ENCODE measurements at places on chromosomes 1 and 21.

DNA sequence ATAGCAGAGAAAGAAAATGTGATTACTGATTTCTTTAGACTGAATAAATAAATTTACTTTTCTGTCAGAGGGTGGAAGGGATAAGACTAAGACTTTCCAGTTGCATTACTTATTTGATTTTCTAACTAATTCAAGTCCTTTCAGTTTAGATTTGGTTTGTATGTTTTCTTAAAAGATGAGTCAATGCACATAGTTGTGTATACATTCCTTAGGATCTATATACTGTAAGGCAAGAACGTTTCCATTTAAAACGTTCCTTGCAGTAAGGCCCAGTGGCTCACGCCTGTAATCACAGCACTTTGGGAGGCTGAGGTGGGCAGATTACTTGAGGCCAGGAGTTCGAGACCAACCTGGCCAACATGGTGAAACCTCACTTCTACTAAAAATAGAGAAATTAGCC is 14.5 kb upstream of the SERTAD4 start:
- DNase-seq, result no peak

DNA sequence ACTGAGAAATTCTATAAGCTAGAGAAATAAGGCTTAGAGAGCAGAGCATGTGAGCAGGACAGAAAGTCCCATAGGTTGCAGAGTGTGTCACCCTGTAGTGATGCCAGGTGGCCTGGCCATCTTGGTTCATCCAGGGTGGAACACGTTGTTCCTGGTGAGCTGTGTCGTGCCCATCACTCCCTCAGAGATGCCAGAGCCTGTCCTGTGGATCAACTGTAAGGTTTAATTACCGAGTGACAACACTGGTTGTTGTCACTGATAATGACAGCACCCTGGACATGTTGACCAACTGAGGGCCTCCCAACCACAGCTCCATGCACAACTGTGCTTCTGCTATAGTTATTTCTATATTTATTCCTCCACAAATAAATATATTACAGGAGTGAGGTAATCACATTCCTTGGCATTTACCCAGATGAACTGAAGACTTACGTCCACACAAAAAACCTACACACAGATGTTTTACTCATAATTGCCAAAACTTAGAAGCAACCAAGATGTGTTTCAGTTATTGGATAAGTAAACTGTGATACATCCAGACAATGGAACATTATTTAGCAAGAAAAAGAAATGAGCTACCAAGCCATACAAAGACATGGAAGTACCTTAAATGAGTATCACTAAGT is 6.2 kb downstream of the C1orf198 start:
- DNase-seq, result no peak

- DNase-seq, result no peak
These were observed 19.2 kb downstream of the LAMC2 start for GRCh38 chr1:183205196-183205781.

GRCh38 chr1:61753998-61754508 is 11.8 kb downstream of the PATJ start:
- no peak for DNase-seq

DNA sequence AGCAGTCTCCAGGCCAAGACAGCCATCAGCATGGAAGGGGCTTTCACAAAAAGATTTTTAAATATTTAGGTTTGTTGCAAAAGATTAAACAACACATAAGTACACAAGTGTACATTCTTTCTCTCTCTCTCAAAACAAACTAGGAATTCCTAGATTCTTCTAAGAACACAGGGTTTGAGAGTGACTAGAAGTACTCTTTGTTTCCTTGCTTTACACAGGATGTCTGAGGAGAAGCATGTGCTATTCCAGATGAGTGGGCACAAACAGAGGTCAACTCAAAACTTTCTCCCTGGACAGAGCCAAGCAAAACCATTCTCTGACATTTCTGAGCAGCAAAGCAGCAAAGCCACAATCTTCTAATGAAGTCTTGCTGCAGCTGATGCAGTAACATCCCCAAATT is 210.6 kb upstream of the HOOK1 start:
- DNase-seq, result no peak

GRCh38 chr1:14681182-14681581 is 82.7 kb downstream of the KAZN start:
- DNase-seq, result no peak
